Umbilical cord (tissue), 2 donors: ENCODE measurements at places on chromosomes 3 and 15. TPM values are rescaled to one million over a fixed set of nuclear protein-coding genes. Genes with fewer than 3 reads are reported as not detected.

ST8SIA2 gene
- 1.7 TPM for total RNA-seq

ARRDC4 gene
- 36.1 TPM for total RNA-seq

TTLL13 gene
- not detected for total RNA-seq

ATG7 gene
- 71.7 TPM for total RNA-seq

SLC49A4 gene
- total RNA-seq: 10.8 TPM

PLCH1 gene
- 5.1 TPM for total RNA-seq

GASK1A gene
- 38.5 TPM for total RNA-seq

DTX3L gene
- total RNA-seq: 14.9 TPM

CPA3 gene
- 12.3 TPM for total RNA-seq

PLA2G4B gene
- 0.24 TPM for total RNA-seq

HDC gene
- total RNA-seq: 6.5 TPM

TRAT1 gene
- 1.9 TPM for total RNA-seq

APOD gene
- not detected for total RNA-seq

GRCh38 chr3:64082961-64083541 is 59.8 kb upstream of the PSMD6 start:
- no peak for DNase-seq

GRCh38 chr15:69325456-69325971 is 26.8 kb downstream of the PAQR5 start:
- no peak for DNase-seq

DNA sequence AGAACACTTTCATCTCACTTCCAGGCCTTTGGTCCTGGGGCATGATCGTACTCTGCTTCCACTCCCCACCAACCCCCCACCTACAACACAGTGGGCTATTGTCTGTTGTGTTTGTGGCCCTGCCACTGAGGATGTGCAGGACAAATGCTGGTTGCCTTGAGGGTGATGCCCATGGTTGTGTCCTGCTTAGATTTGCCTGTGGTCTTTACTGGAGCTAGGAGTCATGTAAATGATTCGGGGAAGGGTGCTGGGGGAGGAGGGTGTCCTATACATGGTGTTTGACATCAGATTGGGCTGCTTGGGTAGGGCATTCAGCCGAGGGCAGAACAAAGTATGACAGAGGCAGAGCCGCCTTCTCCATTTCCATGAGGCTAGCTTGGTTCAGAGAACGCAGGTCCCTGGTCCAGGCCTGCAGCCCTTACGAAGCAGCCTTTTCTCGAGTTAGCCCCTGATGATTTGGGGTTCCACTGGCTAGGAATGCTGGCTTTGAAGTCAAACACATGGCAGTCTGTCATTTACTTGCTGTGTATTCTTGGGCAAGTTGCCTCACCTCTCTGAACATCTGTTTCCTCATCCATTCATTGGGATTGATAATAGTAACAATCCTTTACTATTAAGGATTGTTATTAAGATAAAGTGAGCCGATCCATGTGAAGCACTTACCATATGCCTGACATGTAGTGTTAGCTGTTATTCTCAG is 6.9 kb downstream of the CORO2B start:
- no peak for DNase-seq

- DNase-seq: no peak
Measured at GRCh38 chr3:28901018-28901417, 379.9 kb upstream of the RBMS3 start.

DNA sequence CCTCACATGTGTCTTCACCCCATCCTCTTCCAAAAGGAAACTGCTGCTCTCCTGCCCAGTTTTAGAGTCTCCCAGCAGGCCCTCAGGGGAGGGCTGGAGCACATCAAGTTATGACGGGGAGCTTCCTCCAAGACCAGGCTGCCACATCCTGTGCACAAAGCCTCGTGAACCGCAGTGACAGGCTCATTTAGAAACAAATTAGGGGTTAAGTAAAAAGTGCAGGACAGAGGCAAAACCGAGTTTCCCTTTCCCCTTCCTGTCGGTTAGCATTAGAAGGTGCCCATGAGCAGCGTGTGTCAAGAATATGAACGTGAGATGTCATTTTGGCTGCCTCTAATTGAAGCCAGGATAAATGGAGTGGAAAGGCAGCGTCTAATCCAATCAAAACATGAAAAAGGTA is 199.7 kb downstream of the ARRDC4 start:
- no peak for DNase-seq

DNA sequence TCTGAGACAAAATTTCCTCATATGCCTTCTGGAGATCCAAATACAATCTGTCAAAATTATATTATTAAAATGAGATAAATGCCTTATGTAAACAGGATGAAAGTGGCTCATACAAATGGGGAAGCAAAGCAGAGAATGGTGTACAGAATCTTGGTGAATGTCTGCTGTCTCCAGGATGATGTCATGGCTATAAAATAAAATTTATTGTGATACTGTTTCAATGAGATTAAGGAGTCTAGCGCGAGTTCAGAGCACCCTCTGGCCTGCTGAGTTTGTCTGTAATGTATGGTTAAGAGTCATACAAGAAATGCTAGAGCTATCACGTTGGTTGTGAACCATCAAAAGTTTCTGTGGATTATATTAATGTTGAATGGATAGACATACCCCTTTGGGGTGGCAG is 359.7 kb downstream of the EFHB start:
- DNase-seq: no peak

DNA sequence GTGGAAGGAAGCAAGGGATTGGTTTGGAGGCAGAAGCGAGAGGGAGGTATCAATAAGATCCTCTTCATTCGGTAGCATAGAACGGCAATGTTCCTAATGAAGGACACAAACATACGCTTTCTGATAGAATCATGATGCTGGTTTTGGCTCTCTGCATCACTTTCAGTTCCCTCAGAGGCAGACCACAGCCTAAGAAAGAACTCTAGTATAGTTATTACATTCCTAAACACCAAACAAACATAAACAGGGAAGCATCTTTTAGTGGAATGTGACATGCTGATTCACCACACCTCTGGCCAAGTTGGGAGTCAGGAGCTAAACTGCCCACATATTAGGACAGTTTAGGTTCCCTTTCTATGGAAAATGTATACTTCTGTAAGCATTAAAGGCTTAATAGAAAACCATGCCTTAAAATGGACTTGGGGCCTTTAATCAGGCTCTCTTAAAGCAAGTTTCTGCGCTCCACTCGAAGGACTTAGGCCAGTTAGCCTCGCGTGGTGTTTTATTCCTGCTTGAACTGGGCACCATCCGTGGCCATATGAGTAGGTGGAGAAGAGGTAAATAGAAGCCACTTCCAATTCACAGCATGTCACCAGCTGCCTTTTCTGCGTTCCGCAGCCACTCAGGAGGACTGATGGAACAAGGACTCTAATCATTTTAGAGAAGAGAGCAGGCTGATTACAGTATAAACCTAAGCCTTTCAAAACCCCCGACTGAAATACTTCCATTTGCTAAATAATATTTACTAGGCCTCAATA is 53.7 kb downstream of the CD47 start:
- no peak for DNase-seq

GRCh38 chr3:104941785-104942184 is 424.9 kb upstream of the ALCAM start:
- no peak for DNase-seq

- peak; percentile 43 for DNase-seq
Measured at GRCh38 chr3:158659454-158660237, 12.8 kb downstream of the LXN start.

- no peak for DNase-seq
Measured at GRCh38 chr3:52182196-52182595, 15.8 kb upstream of the ALAS1 start.

GRCh38 chr15:88300089-88300488 is 43.5 kb upstream of the NTRK3 start:
- DNase-seq: no peak

DNA sequence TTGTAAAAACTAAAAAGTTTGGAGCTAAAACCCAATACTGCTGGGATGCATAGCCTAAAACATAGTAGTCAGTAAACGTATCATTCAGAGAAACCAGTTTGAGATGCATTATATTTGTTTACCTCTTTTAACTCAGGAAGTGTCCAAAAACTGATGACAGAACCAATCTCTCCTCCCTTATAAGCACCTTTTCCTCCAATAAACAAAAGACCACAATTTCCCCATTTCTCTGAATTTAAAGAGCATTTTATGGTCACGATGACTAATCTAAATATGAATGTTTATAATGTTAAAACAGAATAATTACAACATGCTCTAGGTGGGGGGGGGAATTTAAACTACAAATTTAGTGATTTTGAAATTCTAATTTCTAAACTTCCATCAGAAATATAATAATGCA is 58.5 kb downstream of the CEP63 start:
- no peak for DNase-seq

GRCh38 chr3:162007722-162008121 is 511.1 kb downstream of the OTOL1 start:
- no peak for DNase-seq

- no peak for DNase-seq
Measured at GRCh38 chr15:80098341-80098740, 38.9 kb downstream of the ZFAND6 start.

DNA sequence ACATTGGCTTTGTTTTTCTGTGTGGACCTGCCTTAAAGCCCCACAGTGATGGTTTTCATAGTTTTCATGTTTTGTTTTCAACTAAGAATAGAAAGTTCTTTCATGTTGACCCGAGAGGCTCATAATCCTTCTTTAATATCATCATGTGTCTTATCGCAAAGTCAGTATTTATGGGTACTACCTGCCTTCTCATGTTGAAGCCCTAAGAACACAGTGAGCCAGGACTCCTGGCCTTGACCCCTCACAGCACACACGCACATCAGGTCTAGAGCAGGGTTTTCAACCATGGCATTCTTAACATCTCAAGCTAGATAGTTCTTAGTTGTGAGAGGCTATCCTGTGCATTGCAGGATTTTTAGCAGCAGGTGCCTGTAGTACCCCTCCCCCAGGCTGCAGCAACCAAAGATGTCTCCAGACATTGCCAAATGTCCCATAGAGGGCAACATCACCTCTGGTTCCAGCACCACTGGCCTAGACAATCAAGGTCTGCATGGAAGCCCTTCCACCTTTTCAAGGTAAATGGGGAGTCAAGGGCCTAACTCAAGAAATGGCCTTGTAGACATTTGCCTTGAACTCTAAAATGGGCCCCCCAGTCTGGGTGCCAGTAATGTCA is 118.3 kb downstream of the MTHFS start:
- DNase-seq: no peak

GRCh38 chr3:130480736-130481135 is 36.2 kb upstream of the COL6A6 start:
- peak; percentile 76 for DNase-seq

DNA sequence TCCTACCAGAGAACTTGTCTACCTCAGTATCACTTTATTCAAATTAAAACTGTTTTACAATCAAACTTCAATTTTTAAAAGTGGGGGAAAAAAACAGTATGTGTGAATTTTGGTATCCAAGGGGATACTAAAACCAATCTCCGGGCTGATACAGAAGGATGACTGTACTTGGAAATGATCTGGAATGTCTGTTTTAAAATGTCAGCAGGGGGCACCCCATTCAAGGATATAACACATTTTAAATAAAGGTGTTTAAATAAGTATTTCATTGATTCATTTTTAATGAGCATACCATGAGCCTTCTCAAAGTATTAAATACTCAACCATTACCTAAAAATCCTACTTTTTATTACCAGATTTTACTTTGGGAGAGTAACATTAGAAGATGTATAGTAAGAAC is 67.9 kb downstream of the ULK4 start:
- peak; percentile 49 for DNase-seq

- no peak for DNase-seq
Measured at GRCh38 chr15:88303395-88303794, 46.9 kb upstream of the NTRK3 start.

- DNase-seq: no peak
Measured at GRCh38 chr3:195208183-195208582, 62.8 kb downstream of the XXYLT1 start.

DNA sequence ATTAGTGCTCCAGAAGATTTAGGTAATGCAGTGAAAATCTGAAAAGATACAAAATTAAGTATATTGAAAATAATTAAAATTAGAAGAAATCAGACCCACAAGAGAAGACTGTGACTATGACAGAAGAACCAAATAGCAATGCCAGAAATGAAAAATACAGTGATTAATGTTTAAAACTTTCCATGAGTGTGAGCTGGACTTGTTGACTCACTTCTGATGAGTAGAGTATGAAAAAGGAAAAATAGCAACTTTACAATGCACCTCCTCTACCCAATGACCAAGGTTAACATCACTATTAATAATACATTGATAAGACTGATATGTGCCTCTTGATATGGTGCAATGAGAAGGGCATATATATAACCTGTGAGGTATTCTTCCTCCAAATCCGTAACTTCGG is 39.3 kb upstream of the SLC22A13 start:
- no peak for DNase-seq

- DNase-seq: no peak
Measured at GRCh38 chr3:73786998-73787397, 162.3 kb upstream of the PDZRN3 start.

DNA sequence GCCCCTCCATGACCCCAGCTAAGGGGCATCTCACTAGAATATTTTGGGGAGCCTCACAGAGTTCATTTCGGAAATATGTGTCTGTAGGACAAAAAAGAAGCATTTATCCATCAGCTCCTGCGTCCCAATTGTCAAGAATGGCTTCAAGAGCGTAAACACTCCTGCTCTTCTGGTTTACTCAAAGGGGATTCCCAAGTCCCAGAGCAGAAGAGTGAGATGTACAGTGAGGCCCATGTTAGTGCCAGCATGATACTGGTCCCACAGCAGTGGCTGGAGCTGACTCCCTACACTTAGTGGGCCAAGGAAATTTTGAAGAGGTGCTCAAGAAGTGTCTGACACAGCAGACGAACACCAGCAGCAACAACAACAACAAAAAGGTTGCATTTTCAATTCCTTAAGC is 34.9 kb upstream of the ARL8B start:
- no peak for DNase-seq

DNA sequence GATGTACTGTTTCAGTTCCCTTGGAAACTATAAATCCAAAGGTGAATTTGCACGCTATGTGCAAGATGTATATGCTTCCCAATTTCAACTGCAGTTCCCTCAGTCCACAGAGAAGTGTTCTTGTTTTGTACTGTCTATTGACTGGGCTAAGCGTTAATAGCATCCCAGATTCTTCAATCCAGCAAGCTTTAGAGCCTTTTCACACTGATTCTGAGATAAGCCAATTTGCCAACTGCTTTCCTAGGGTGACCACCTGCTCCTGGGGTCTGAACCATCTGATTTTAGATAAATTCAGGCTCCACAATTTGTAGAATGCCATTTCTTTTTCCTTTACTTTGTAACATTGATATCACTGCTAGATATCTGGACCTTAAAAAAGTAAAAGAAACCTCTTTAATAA is 340.1 kb downstream of the PTPRG start:
- no peak for DNase-seq

GRCh38 chr3:195566797-195567196 is 16.9 kb downstream of the APOD start:
- no peak for DNase-seq

GRCh38 chr3:29628795-29629194 is 347.9 kb downstream of the RBMS3 start:
- DNase-seq: no peak

GRCh38 chr15:61888074-61888780 is 172.0 kb downstream of the VPS13C start:
- DNase-seq: no peak

DNA sequence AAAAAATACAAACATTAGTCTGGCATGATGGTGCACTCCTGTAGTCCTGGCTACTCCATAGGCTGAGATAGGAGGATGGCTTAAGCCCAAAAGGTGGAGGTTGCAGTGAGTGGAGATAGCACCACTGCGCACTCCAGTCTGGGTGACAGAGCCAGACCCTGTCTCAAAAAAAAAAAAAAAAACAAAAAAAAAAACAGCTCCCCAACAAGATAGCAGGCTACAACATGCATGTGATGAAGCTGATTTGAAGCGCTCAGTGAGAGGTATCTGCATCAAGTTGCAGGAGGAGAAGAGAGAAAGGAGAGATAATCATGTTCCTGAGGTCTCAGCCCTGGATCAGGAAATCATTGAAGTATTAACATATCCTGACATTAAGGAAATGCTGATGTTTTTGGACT is 608 bp upstream of the PPCDC start:
- DNase-seq: no peak
